OCI-M1 (cell line): ENCODE measurements at places on chromosomes 11 and 22.

- no peak for DNase-seq
Measured at GRCh38 chr11:17298302-17298701, 21.8 kb downstream of the NUCB2 start.

- peak; percentile 71 for DNase-seq
Measured at GRCh38 chr22:25566186-25566897, 1.9 kb downstream of the GRK3 start.

- DNase-seq, result no peak
Measured at GRCh38 chr22:30033901-30034300, 46.4 kb upstream of the HORMAD2 start.

- no peak for DNase-seq
Measured at GRCh38 chr11:7689239-7689638, 15.9 kb upstream of the CYB5R2 start.

DNA sequence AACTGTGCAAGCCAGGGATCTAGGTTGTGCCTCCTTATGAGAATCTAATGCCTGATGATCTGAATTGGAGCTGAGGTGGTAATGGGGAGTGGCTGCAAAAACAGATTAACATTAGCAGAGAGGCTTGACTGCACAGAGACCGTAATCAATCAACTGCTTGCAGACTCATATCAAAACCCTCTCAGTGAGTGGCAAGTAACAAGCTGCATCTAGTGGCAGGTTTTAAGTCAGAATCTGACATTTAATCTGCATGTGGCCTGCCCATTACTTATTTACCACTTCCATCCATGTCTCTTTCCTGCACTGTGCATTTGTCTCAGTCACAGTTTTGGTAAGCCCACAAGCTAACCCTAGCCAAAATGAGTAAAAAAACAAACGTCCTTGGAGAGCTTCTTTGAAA is 11.2 kb downstream of the C11orf58 start:
- DNase-seq, result no peak

DNA sequence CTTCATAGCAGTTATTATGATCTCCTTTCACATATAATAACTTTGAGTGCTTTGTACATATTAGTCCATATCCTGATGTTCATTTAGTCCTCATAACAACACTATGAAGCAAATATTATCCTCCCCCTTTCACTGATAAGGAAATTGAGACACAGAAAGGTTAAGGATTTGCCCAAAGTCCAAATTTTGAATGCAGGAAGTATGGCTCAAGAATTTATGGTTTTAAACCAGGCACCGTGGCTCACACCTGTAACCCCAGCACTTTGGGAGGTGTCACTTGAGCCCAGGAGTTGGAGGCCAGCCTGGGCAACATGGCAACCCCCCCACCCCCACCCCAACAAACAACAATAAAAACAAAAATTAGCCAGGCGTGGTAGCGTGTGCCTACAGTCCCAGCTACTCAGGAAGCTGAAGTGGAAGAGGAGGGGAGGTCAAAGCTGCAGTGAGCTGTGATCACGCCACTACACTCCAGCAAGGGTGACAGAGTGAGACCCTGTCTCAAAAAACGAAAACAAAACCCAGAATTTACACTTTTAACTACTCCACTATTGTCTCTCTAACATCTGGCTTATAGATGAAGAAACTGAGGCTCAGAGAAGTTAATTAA is 8.6 kb downstream of the CCDC34 start:
- no peak for DNase-seq

DNA sequence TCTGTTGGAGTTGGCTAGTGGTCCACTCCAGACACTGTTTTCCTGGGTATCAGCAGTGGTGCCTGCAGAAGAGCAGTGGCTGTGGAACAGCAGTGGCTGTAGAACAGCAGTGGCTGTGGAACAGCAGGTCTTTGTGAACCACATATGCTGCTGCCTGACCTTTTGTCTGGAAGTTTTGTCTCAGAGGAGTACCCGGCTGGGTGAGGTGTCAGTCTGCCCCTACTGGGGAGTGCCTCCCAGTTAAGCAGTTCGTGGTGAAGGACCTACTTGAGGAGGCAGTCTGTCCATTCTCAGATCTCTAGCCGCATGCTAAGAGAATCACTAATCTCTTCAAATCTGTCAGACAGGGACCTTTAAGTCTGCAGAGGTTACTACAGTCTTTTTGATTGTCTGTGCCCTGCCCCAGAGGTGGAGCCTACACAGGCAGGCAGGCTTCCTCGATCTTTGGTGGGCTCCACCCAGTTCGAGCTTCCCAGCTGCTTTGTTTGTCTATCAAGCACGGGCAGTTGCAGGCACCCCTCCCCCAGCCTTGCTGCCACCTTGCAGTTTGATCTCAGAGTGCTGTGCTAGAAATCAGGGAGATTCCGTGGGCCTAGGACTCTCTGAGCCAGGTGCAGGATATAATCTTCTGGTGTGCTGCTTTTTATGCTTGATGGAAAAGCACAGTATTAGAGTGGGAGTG is 89.1 kb upstream of the TRIM48 start:
- DNase-seq, result no peak

- DNase-seq, result no peak
Measured at GRCh38 chr22:35380013-35380412, 883 bp upstream of the HMOX1 start.

DNA sequence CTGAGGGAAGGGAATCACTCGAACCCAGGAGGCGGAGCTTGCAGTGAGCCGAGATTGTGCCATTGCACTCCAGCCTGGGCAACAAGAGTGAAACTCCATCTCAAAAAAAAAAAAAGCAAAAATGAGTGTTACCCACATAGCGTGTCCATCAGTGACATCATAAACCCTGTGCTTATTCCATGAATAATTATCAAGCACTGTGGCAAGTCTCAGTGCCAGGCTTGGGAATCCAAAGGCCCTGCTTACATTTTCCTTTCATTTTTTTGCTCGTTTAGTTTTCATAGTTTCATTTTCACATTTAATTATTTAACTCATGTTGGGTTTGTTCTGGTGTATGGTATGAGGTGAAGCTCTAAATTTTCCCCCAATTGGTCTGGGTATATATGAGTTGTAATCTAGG is 46.5 kb downstream of the NEU3 start:
- peak; percentile 64 for DNase-seq

DNA sequence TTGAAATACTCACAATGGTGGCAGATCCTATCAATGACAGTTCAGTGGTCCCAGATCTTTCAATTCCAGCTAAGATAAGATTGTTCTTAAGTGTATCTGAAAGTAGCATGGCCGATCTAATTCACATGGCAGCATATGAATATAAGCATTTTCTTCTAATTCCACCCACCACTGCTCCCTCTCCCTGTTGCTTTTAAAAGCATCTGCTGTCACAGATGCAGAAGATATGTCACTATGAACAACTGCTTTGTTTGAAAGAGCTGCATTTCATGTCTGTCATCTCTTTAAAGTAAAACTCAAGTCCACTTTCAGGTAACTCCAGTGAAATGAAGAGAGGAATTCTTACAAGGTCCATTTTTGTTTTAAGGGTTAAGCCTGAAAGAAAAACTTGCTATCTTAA is 1044.0 kb downstream of the DLG2 start:
- no peak for DNase-seq

DNA sequence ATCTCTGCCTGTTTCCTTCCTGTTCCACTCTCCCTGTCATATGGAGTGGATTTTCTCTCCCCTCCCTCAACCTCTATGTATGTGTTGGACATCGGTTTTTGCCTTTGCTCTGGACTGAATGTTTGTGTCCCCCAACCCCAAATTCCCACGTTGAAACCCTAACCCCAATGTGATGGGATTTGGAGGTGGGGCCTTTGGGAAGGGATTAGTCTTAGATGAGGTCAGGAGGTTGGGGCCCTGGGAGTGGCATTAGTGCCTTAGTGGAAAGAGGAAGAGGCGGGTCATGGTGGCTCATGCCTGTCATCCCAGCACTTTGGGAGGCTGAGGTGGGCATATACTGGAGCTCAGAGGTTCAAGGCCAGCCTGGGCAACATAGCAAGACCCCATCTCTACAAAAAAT is 11.6 kb downstream of the TP53AIP1 start:
- DNase-seq, result no peak

DNA sequence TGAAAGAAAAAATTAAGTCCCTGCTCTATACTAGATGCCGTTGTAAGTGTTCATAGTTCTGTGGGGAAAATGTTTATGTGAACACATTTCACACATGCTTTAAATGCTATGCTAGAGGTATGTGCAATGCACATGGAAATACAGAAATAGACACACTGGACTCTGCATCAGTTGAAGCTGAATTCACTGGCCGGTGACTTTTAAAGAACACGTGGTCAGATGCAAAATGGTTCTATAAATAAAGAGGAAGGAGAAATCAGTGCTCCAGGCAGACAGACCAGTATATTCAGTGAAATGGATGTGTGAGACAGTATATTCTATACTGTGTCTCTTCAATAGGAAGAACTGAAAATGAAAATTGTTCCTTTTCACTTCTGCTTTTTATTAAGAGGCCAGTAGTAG is 29.9 kb downstream of the TRPC6 start:
- no peak for DNase-seq

DNA sequence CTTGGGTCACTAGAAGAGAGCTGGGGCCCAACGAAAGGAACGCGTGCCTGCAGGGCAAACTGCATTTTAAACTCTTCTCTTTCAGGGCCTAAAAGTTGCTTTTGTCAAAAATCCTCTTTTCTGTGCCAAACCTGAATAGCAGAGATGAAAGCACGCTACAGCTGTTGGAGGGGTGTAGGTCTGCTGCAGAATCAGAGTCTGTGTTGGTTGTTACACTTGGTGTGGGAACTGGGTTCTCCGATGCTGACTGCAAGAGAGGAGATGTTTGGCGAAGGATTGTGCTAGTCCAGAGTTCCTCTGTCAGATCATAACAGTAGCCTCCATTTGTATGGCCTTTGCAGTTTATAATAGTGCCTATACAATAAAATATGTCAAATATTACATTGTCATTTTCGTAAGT is 41.8 kb downstream of the BARX2 start:
- DNase-seq, result no peak

DNA sequence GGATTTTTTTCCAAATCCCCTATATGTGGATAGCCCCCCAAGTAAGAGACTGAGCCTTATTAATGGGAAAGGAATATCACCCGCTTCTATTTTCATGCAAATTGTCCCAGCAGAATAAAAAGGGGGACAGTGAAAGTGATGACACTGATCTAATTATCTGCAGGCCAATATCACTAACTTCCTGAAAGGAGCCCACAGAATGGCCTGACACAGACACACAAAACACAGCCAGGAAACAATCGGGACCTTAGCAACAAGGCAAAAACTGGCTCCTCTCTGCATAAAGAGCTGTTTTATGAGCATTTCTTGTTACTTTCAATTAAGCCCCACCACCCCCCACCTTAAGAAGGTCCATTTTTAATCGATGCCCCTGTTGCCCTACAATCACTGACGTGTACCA is 54.3 kb upstream of the FAM181B start:
- DNase-seq, result no peak

- DNase-seq, result no peak
Measured at GRCh38 chr11:27317751-27318150, 45.3 kb downstream of the CCDC34 start.

DNA sequence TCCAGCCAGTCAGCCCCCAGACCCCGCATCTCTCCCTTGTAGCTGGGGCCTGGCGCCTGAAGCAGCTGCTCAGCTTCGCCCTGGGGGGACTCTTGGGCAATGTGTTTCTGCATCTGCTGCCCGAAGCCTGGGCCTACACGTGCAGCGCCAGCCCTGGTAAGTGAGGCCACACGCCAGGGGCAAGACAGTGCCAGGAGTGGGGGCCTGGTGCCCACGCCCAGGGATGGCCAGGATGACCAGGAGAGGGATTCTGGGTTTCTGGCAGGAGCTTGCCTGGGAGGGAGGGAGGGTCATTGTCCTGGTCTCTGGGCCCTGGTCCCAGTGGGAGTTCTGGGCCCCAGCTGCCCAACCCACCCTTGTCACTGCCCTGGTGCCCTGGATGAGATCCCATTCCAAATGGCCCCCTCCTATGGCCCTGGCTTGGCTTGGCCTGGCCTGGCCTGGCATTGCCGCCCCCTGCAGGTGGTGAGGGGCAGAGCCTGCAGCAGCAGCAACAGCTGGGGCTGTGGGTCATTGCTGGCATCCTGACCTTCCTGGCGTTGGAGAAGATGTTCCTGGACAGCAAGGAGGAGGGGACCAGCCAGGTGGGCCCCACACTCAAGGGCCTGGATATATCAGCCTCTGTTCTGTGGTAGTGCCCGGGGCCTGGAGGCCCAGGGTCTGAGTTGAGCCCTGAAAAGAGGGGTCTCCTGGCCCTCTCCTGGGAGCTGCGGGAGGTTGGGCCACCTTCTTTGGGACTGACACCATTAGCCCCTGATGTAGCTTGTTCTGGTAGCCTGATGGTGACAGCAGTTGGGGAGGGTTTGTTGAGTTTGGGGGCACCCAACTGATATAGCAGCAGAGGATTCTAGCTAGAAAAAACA is 3.7 kb downstream of the SLC39A13 start:
- peak; percentile 70 for DNase-seq

GRCh38 chr11:70247042-70247709 is 23.3 kb upstream of the PPFIA1 start:
- peak; percentile 78 for DNase-seq

GRCh38 chr22:45105281-45105702 is 58.4 kb upstream of the NUP50 start:
- DNase-seq, result no peak

DNA sequence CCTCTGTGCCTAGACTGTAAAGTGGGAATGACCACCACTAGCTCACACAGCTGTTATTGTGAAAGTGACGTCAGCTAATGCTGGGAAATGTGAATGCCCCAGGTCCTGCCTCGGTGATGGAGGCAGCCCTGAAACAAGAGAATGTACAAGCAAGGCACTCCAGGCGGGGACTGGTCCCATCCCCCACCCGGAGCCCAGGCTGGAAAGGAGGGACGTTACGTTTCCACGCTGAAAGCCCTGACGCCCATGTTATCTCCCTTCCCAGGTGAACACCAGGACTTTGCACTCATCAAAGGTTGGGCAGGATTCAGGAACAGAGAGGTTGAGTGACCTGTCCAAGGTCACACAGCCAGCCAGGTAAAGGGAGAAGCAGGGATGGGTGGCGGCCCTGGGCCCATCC is 784 bp downstream of the SULT4A1 start:
- DNase-seq, result no peak

GRCh38 chr11:133516845-133517244 is 15.5 kb downstream of the OPCML start:
- DNase-seq, result no peak

GRCh38 chr22:36289406-36289870 is 36.5 kb downstream of the APOL1 start:
- DNase-seq, result no peak
